ENCODE measurements at places on chromosomes 7 and 10.

GRCh38 chr10:27998178-27998953 lies 513 bp downstream of the ODAD2 start:
- DNase-seq, result peak; percentile 53

DNA sequence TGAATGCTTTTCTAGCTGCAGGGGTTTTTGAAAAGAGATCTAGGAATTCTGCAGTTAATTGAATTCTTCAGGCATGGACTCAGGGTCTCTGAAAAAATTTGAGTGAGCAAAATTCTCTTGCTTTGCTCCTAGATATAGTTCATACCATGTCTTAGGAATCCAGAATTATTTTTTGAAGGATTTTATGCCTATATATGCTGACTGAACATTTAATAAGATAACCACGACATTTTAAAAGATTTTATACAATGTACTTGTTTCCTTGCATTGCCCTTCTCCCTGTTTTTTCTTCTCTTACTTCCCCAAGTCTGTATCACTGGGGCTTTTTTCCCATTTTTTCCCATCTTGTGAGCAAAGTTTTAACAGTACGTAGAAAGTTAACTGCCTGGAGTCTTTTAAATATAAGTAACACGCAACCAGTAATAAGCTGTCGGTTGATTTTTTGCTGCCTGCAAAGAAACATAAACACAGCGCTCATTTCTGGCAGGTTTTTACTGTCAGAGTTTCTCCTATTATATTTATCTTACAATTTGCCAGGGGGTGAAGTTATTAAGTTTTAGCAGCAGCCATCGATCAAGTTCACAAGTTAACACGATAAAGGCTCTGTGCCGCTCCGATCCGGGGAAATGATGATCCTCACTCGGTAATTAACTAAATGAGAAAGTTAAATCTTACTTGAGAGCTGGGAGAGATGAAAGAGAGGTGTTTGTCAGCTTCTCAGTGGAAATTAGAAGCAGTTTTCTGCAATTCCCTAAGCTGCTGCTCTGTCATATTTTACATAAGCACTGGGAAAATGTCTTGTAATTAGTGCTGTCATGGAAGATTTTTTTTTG lies 81.0 kb downstream of the POLL start:
- no peak for DNase-seq

GRCh38 chr7:158321936-158322615 lies 265.5 kb downstream of the PTPRN2 start:
- DNase-seq, result no peak

DNA sequence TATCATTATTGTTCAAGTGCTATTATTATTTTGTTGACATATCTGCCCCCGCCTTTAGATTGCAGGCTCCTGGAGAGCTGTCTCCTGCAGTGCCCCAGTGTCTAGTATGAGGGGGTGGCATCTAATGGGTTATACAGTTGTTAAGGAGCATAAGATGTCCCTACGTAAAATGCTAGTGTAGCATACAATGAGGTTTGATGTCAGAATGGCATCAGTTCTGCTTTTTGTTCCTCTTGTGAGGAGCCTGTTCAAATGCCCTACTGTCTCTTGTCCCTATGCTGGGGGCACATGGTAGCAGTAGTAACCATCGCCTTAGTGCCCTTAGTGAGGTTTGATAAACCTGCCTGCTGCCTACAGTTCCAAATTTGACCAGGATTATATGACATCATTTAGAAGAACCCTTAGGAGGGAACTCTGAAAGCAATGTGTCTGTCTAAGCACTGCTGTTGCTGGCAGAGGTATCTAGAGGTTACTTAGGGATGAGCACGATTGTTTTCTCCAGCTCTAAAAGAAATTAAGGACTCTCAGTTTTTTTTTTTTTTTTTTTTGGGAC lies 9.7 kb downstream of the CREM start:
- DNase-seq, result no peak

- peak; percentile 85 for DNase-seq
Measured at GRCh38 chr10:110918269-110918642, 724 bp downstream of the BBIP1 start.

- no peak for DNase-seq
Measured at GRCh38 chr7:131797841-131798240, 241.4 kb upstream of the PODXL start.

DNA sequence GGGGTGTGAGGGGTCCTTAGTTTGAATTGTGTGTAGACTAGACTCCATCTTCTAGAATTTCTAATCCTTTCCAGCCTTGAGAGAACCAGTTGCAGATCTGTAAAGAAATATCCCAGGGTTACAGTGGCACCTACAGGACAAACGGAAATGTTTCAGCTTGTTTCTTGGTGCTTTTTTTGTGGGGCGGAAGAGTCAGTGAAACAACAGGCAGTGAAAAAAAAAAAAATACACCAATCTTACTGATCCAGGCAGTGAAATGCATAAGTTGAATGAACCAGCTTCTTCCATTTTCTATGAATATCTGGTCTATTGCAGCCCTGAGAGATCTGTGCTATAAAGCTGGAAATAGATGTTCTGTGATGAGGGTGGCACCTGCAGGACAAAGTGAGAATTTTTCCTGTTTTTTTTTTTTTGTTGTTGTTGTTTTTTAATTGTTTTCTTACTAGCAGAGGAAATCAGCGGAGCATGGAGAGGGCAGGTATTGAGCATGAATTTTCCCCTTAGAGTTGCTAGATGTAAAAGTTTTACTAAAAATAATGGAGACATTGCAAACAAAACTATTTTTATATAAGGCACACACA lies 81.9 kb upstream of the DYNC1I1 start:
- peak; percentile 47 for DNase-seq

- no peak for DNase-seq
Measured at GRCh38 chr7:47771990-47772360, 176.3 kb downstream of the PKD1L1 start.

GRCh38 chr7:50306494-50307367 lies 2.2 kb downstream of the IKZF1 start:
- no peak for DNase-seq

- no peak for DNase-seq
Measured at GRCh38 chr7:131898418-131898817, 342.0 kb upstream of the PODXL start.

DNA sequence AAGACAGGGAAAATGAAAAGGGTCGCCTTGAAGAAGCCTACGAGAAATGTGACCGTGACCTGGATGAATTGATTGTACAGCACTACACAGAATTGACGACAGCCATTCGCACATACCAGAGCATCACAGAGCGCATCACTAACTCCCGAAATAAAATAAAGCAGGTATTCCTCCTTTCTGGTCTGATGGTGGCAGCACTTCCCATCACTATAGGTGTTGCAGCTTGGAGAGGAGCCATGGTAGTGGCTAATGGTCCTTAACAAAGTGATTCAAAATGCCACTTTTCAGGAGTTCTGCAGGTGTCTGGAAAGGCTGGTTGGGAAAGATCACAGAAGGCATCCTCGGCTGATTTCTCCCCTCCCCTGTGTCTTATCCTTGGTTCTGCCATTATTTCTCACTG lies 22.1 kb downstream of the EXOC4 start:
- no peak for DNase-seq
